ENCODE measurements at places on chromosomes 12 and 14.
A peak's percentile ranks its signal among the peaks of the same experiment; 100 is the strongest.

GRCh38 chr12:131896811-131897270 lies 2.4 kb downstream of the ULK1 start:
- DNase-seq: no peak

DNA sequence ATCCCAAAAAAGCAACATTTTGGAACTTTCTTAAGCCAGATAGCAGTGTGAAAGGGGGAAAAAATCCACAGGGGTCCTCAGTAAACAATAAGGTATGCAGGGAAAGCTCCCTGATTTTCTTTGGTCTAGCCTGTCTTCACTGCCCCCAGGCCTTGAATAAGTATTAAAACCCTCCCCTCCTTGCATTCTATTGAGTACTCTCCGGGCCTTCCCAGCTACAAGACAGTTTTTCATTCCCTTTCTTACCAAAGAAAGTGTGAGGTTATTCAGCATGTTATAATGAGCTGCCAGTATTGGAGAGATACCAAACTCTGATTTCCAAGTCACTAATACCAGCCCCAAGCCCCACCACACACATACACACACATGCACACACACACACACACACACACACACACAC lies 59.8 kb upstream of the KIF21A start:
- DNase-seq: no peak

DNA sequence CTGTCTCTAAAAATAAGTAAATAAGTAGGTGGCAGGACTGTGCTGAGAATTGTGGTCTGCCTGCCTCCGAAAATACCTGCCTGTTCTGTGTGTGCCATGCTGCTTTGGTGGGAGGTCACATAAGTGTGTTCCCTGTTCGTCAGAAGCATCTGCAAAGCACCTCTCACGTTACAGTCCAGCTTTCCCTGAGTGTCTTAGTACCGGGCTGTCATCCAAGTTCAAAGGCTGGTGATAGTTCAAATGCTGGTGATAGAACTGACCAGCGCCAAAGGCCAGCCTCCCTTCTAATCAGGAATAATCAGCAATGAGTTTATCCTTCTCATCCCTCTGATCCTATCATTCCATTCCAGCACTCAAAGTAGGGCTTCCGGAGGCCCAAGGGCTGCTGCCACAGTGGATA lies 5.6 kb downstream of the CABP1 start:
- no peak for DNase-seq

DNA sequence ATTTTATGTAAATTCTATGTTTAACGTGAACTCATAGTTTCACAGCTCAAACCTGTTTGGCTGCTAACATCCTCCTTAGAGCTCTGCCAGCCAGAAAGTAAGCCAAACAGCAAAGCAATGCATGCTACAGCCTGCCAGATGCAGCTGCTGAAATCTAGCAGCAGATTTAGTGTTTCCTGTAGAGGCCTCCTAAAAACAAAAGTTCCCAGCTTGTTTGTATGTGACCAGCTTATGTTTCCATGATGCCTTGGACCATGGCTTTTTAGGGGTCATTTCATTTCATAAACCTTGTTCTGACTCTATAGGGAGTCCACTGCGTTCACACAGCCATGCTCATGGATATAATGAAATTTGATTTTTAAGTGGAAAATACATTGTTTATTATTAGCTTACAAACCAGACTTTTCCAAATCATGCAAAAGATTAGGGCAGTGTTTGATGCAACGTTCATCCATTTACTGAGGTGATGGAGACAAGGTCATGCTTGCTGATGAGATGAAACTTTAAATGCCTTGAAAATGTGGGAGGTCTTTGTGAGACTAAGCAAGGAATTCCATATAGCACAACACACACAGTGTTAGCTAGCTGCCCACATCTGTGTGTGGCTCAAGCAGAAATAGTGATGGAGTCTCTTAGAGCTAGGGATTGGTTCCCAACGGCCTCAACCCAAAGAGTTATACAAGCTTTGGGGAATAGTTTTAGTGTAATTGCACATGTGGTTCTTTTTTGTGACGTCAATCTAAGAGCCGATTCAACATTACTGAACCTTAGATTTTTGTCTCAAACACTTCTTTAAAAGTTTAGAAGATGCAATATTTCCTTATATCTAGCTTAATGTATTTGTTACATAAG lies 157.5 kb upstream of the LRIG3 start:
- DNase-seq: no peak

DNA sequence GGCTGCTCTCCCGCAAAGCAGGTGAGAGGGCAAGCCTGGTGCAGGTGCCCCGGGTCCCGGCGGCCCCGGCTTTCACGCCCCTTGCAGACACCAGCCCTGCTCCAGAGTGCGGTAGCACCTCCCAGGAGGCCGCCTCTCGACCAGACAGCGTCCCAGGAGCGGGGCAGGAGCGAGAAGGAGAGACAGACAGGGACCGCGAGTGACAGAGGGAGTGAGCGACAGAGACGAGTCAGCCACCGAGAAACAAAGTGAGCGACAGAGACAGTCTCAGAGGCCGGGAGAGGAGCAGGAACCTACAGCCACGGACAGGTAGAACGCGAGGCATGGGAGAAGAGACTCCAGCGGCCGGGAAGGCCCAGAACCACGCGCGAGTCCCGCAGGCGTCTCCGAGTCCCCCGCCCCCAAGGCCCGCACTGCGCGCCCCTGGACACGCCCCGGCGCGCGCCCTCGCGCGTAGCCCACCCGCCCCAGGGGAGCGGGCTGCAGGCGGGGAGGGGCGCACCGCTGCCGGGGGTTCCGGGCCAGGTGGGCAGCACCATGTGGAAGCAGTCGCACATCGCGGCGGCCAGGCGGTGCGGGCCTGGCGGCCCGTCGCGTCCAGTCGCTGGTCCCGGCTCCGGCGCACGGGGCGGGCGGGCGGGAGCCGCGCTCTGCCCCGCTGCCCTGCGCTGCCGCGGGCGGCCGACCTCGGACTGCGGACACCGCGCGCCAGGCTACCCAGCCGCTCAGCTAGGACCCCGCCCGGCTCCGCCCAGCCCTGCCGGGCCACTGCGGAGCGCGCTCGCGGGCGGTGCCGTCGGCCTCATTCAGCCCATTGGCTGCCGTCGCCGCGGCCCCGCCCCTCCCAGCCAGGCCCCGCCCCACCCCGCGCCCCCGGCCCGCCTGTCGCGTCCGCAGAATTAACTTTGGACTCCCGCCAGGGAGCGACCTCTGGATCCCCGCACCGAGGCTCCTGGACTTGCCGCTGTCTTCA lies at the start of gene AHNAK2:
TSS of gene AHNAK2 (minus strand) at position 694 of the 973 bp plus-strand sequence. CDS start at position 557, 137 bp downstream.
- peak; percentile 19 for DNase-seq

GRCh38 chr12:43287706-43288383 lies 264.2 kb downstream of the ADAMTS20 start:
- DNase-seq: no peak

Data from stimulated activated CD4-positive, alpha-beta T cell treated with anti-CD3 and anti-CD28 coated beads, Interleukin-2, amount 100 ng/mL, for 4 hours (primary cell).